ENCODE measurements at places on chromosomes 1 and 21. TPM values are rescaled to one million over a fixed set of nuclear protein-coding genes. Genes with fewer than 3 reads are reported as not detected.

The XCL2 gene
- not detected for total RNA-seq

GRCh38 chr1:242240077-242240476, 241.2 kb upstream of the MAP1LC3C start:
- DNase-seq: no peak

The NR1I3 gene
- not detected for total RNA-seq

The EPHA2 gene
- 43.3 TPM for total RNA-seq

DNA sequence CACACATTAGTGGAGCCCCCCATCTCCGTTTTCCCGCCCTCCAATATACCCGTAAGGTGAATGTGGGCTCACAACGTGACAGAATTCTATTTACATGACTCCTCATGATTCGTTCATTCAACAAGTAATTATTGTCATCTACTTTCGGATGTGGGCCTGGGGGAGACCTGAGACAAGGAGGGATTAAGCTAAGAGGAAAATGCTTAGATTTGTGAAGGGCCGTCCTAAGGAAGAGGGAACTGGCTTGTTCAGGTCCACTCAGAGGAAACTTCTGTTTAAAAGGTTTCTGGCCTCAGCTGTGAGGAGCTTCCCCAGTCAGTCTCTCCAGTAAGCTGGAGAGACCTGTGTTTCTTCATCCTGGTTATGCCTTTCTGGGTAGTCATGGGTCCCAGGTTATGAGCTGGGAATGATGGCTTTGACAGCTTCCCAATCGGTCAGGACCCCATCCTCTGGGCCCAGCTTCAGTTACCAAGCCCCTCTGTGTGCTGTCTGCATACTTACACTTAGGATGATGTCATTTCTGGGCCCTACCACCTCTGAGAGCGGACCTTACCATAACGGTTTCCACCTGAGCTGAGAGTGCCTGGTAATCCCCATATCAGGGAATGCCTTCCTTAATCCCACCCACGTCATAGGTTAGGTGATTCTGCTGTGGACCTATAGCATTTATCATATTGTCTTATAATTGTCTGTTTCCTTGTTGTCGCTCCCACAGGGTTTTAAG, 687 bp upstream of the ERI3 start:
- no peak for DNase-seq

The SPRR4 gene
- not detected for total RNA-seq

- no peak for DNase-seq
Measured at GRCh38 chr1:55735106-55735505, 519.9 kb upstream of the USP24 start.

- no peak for DNase-seq
Measured at GRCh38 chr21:45167796-45168222, 93.4 kb downstream of the ADARB1 start.

DNA sequence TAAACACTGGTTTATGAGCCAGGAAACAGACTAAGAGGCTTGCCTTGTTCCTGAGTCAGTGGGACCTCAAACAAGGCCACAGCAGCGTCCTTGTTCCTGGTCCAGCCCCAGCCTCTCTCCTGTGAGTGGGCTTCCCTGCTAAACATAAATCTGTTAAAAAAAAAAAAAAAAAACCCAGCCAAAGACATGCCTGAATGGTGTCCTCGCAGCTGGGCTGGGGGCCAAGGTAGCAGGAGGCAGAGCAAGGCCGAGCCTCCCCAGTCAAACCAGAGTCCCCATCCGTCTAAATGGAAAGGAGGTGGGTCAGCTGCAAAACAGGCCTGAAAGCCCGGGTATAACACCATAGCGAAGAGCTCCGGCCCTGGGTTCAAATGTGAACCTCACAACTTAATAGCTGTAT, 18.1 kb upstream of the IFFO2 start:
- no peak for DNase-seq

- no peak for DNase-seq
Measured at GRCh38 chr21:34912022-34912945, 136.8 kb downstream of the RUNX1 start.

DNA sequence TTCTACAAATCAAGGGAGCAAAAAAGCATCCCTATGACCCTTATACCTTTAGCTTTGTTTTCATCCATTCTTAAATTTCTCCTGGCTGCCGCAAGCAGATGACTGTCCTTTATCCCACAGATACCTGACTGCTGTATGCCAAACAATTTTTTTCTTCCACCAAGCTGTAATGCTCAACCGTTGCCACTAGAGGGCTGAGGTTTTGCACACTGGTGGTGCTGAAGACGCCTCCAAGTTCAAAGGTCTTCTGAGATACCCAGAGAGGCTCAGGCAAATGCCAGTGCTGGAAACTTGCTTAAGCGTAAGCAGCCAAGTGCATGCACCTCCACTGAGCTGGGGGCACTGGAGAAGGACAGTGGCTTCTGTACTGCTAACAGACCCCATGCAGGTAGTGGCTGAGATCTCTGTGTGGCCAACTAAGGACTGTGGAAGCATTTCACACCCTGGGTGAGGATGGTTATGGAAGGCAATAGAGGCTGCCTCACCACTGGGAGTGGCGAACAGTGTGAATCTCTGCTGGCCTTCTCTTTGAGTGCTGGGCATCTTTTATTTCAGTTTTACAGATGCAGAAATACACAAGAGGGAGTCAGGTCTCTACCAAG, 28.5 kb downstream of the CNIH3 start:
- DNase-seq: peak; percentile 78

- no peak for DNase-seq
Measured at GRCh38 chr1:198880818-198881597, 242.2 kb downstream of the PTPRC start.

GRCh38 chr21:43942621-43943020, 69.5 kb upstream of the TRAPPC10 start:
- DNase-seq: no peak

Data from H7 (cell line).